Osteocyte (in vitro differentiated cells): ENCODE measurements at places on chromosomes 16 and 17. TPM values are rescaled to one million over a fixed set of nuclear protein-coding genes. Genes with fewer than 3 reads are reported as not detected.

DNA sequence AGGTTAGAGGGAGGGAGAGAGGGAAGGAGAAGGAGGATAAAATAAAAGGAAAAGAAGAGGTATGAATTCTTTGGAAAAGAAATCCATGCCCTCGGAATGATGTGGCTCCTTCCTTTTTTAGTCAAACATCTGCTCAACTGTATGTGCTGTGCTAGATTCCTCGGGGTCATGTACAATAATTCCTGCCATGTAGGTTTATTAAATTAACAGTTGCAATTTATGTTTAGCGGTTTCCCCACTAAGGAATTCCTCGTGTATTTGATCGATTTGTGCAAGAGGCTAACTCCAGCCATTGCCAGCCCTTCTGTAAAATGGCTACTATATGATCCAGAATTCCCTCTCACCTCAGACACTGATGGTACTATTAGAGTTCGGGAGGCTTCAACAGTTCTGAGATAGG lies 83.0 kb upstream of the TBX2 start:
- no peak for DNase-seq

GRCh38 chr16:48384520-48385252 lies 527 bp downstream of the SIAH1 start:
- DNase-seq: no peak

DNA sequence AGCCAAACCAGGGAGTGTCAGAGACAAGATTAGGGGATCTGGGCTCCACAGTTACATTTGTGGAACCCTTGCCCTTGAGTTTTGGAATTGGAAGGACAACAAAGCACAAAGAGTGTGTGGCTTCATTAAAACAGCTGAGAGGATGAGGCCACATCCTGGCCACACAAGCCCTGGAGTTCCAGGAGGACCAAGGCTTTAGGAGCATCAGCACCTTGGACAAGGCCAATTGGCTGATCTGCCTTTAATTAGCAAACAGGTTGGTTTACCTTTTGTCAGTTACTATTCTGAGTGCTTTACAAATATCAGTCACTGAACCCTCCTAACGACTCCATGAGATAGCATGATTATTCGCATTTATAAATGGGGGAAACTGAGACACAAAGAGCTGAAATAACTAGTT lies 54.7 kb downstream of the SLC6A2 start:
- DNase-seq: peak; percentile 38

DNA sequence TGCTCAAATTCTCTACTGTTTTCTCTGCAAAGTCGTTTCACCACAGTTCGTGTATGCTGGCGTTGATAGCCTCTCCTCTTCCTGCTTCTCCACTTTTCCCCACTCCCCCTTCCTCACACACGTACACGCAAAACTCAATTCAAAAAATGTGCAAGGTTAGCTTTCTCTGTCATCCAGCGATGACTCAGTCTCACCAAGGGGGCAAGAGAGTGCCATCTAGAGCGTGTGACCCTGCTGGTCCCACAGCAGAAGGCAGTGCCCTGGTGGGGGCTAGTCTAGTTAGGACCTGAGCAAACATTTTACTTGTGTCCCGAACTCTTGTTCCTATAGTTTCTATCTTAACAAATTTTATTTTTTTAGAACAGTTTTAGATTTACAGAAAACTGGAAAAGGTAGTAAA lies 121.2 kb upstream of the CHMP6 start:
- DNase-seq: no peak

DNA sequence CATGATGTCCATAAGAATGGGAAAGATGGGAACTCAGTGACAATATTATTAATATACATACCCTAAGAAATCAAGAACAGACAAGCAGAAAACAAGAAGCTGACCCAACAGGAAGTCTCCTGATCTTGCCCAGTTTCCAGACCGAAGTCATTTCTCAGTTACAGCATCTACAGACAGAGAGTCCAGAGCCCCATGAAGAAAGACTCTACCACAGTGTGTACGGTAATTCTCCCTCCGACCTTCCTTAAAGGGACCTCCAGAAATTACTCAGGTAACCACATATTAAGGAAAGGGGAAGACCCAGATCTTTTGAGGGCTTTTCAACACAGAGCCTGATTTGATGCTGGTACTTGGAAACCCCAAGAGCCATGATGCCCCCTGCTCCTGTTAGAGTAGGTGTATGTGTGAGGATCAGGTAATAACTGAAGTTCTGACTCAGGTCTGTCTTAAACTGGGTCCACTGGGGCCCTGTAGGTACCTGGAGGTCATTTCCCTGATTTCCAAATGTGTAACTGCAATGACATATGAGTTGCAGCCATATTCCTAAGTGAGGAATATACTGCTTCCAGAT lies 132.4 kb downstream of the ABCA8 start:
- DNase-seq: no peak

DNA sequence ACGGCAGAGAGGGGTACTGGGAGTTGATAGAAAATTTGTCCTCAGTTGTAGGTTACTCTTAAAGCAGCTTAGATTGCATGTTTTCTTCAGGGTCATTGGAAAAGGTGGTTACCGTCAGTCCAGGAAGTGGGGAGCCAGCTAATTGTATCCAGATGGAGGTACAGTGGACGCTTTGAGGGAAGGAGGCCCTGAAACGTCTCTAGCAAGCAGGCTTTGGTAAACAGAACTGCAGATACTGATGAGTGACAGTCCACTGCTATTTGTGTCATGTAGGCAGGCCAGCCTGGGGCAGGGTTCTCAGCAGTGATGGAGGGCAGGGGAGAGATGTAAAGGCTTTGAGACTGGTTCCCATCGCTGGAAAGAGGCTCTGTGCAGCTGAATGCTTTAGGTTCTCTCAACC lies 30.2 kb upstream of the ST6GALNAC1 start:
- no peak for DNase-seq

GRCh38 chr17:81727324-81728031 lies 15.4 kb downstream of the SLC25A10 start:
- peak; percentile 78 for DNase-seq

DNA sequence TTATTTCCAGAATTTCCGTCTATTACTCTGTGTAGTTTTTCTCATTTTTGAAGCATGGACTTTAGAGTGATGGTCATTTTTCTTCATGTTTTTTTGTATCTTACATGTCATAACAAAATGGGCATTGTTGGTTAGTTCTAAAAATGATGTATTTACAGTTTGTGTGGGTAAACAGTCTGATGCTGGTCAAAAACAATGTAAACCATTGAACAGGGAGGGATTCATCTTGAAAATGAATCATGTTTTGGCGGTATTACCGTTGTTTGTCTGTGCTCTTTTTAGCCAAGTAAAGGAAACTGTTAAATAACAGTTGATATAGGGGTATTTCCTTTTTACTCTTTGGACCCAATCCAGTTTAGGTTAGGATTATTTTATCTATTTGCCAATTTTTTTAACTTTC lies 315.8 kb downstream of the BCAS3 start:
- no peak for DNase-seq

DNA sequence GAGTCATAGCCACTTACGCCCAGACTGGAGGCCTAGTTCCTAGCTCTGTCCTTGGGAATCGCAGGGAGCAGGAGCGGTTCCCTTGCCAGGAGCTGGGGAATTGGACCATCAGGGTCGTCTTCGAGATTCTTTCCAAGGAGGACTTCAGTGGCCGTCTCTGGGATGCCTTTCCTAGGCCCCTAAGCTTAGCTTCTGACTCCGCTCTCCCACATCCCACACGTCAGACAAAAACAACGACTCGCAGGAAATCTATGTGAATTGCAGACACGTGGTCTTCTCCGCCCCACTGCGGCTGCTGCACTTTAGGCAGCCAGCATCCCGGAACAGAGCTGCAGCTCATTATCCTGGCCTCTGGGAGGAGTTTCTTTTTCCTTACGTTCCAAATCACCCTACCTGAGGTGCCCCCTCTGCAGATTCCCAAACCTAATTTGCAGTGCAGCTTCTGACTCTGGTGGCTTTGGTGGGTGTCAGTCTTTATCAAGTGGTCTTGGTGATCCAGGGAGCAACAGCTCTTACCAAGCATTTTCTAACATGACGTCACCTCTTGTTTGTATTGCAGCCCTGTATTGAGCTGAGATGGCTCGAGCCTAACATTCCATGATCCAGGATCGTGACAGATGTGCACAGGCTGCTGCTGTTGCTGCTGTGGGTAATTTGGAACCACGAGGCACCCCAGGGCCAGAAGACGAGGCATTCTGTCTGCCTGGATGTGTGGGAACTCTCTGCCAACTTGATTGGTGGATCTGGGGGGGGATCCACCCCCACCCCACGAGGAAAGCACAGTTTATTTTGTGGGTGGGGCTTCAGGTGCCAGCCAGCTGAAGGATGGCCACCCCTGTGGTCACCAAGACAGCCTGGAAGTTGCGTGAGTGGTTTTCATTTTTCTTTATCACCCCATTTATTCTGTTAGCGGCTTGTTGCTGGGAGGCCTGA lies 1.1 kb downstream of the KATNB1 start:
- DNase-seq: no peak

- DNase-seq: no peak
These were observed 858 bp upstream of the SMARCE1 start for GRCh38 chr17:40648384-40648968.

DNA sequence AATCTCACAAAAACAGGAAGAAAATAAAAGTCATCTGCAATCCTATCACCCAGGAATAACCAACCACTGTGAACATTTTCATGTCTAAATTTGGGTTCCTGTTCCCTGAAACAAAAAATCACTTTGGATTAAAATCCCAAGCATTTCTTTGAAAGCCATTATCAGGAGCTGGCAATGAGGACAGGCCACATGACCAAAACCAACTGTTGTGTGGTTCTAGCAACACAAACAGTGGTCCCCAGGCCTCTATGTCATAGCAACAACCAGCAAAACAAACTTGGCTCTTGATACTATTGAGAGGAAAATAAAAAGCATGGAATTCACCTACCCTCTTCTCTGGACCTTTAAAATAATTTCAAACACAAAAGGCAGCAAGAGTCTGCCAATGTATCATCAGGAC lies 252.5 kb downstream of the SLC39A11 start:
- no peak for DNase-seq

DNA sequence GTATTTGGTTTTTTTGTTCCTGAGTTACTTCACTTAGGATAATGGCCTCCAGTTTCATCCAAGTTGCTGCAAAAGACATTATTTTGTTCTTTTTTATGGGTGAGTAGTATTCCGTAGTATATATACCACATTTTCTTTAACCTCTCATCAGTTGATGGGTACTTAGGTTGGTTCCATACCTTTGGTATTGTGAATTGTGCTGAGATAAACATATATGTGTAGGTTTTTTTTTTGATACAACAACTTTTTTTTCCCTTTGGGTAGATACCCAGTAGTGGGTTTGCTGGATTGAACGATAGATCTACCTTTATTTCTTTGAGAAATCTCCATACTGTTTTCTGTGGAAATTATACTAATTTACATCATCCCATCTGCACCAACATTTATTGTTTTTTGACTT lies 6.8 kb downstream of the EFCAB13 start:
- no peak for DNase-seq

- no peak for DNase-seq
These were observed 40.9 kb downstream of the RMI2 start for GRCh38 chr16:11386054-11386680.

DNA sequence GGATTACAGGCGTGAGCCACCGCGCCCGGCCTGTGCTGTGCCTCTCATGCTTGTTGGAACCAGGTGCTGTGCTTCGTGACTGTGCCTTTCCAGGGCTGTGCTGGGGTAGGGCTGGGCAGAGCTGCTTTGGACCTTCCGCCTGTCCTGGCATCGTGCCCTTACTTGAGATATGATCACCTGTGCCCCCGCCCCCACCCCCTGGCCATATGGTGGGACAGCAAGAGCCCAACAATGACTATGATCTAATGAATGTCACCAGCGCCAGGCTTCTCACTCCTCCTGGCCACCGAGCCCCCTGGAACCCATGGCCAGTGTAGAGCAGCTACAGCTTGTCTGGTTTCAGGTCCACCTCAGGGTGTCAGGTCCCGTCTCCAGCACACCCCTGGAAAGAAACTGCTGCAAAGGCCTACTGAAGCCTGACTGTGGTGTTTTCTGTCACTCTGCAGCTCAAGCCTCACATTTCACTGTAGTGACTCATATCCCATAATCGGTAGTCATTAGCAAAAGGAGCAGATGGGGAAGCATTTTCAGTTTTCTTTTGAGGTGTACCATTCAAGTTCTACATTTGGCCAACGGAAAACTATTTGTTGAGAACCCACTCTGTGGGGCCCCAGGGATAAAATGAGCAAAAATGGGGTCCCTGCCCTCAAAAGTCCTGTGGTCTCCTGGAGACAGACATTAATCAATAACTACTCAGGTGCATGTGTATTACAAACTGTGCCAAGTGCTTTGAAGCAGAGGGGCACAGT lies 22.1 kb downstream of the FCSK start:
- DNase-seq: no peak

GRCh38 chr17:67239597-67239996 lies 5.4 kb downstream of the HELZ start:
- no peak for DNase-seq

DNA sequence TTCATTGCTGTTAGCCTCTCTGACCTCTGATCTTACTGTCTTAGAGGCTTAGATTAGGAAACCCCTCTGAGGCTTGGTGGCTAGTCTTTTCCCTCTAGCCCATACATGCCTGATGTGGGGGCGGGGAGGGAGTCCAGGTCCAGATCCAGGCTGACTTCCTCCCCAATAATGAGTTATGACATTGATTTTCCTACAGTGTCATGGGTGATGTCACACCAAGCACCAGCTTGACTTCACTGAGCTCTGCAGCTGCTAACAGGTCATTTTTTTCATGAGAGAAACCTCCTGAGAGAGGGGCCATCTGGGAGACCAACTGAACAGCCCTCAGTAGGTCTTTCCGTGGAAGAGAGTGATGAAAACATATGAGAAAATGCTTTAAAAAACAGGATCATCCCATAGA lies 180.2 kb upstream of the N4BP1 start:
- no peak for DNase-seq

DNA sequence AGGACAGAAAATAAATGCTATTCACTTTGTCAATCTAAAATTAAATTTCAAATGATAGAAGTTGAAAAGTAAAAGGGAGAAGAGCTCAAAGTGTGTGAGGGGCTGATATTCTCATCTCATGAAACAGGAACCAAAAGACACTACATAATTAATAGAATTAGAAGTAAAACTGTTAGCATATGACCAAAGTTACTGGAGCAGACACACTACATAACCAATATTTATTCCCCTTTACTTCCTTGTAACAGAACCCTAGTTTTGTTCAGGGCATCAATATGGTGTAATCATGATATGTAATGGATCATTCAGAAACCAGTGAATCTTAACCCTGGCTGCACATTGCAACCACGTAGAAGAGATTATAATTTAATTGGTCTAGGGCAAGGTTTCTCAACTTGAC lies 109.5 kb upstream of the SIAH1 start:
- DNase-seq: no peak

GRCh38 chr17:30958187-30958586 lies 12.7 kb upstream of the RNF135 start:
- no peak for DNase-seq

GRCh38 chr17:57788725-57789124 lies 43.6 kb upstream of the CCDC182 start:
- DNase-seq: no peak

GRCh38 chr16:72072514-72073342 lies 9.7 kb downstream of the HPR start:
- no peak for DNase-seq

Gene GPR142
- total RNA-seq: not detected in 2 replicates

Gene MGAT5B
- total RNA-seq: 0.40 and 0.55 TPM in 2 replicates

Gene DBNDD1
- 0.78 and 1.3 TPM in 2 replicates for total RNA-seq

Gene KRT33B
- not detected in 2 replicates for total RNA-seq

Gene TBC1D3
- 0.30 TPM in 1 of 2 replicates, not detected in the other for total RNA-seq

Gene PLLP
- 0.30 and 1.2 TPM in 2 replicates for total RNA-seq
